ENCODE measurements at places on chromosomes 12 and 14.
A peak's percentile ranks its signal among the peaks of the same experiment; 100 is the strongest.

- DNase-seq, result no peak
Measured at GRCh38 chr14:89268514-89268913, 148.5 kb downstream of the FOXN3 start.

GRCh38 chr12:115093261-115093660 is 409.3 kb upstream of the TBX3 start:
- DNase-seq, result no peak

DNA sequence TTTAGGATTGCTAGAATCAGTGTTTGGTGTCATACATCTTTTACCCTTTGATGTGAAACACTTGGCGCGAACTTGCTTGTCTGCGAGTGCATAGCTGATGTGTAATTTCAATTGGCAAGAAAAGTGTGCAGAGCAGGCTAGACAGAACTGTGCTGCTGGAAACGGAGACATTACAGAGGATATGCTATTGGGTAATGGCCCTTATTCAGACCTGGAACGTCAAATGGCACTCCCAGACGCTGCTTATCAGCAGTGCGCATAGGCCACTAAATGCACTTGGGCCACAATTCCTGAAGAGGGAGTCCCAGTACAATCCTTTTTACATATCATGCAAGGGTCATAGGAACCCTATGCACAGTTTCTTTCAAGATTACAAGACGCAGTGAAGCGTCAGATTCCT is 15.7 kb upstream of the SLC10A1 start:
- DNase-seq, result no peak

- no peak for DNase-seq
Measured at GRCh38 chr12:65665817-65666216, 158.5 kb upstream of the HMGA2 start.

- DNase-seq, result no peak
Measured at GRCh38 chr12:55675666-55676065, 32.0 kb downstream of the ITGA7 start.

GRCh38 chr14:96486705-96487104 is 15.5 kb upstream of the PAPOLA start:
- DNase-seq, result no peak

- DNase-seq, result no peak
Measured at GRCh38 chr14:91315844-91316267, 71.4 kb upstream of the GPR68 start.

DNA sequence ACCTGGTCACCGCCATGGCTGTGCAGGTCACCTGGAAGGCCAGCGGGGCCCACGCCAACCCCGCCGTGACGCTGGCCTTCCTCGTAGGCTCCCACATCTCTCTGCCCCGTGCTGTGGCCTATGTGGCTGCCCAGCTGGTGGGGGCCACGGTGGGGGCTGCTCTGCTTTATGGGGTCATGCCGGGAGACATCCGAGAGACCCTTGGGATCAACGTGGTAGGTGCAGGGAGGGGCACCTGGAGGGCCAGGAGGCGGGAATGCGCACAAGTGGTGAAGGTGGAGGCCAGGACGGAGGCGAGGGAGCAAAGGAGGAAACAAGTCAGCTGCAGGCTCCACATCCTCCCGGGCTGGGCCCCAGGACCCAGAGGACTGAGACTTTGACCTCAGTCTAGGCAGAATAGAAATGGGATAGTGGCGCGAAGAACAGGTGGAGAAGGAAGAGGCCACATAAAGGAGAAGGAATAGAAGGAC is 649 bp downstream of the AQP6 start:
- DNase-seq, result no peak

GRCh38 chr12:13099066-13099843 is 4.2 kb downstream of the GSG1 start:
- DNase-seq, result no peak

- DNase-seq, result no peak
Measured at GRCh38 chr14:94717808-94718207, 52.1 kb downstream of the GSC start.

DNA sequence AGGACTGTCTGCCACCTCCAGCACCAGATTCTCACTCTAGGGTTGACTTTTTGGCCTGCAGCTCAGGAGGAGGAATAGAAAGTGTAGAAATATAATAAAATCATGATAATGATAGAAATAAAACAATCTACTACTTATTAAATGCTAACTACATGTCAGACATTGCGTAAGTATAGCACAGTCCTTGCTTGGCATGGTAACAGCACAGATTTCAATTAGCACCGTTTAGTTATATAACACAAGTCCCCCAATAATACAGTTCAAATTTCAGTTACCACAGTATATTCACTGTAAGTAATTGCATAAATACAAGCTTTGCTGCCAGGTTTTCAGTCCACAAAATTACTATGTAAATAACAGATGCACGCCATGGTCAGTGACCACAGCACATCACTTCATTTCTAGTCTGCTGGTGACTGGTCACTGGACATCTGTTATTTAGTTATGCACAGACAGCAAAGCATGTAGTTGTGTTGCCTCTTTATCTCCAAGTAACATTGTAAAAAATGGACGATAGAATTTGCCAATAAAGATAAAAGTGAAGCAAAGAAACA is 6.5 kb upstream of the GLT8D2 start:
- DNase-seq, result peak; percentile 78

GRCh38 chr12:54306925-54307741 is 6.3 kb upstream of the NFE2 start:
- DNase-seq, result no peak

DNA sequence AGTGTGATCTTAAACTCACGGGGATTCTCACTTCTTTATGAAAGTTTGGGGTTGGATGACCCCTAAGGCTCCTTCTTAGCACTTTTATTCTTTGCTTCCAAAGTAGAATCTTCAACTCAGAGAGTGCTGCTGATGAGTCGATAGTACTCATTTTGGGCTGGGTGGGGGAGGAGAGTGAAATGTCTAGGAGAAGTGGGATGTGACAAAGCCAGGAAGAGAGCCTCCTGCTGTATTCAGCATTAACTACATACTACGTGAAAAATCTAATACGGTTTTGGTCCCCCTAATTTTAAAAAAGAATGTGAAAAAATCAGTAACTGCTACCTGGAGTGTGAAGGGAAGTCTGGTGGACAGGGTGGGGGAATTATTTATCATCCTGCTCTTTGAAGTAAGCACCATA is 148.3 kb downstream of the SAMD4A start:
- DNase-seq, result no peak

- no peak for DNase-seq
Measured at GRCh38 chr12:104340925-104341611, 37.5 kb downstream of the EID3 start.

- no peak for DNase-seq
Measured at GRCh38 chr12:102766961-102767360, 150.1 kb downstream of the PAH start.

DNA sequence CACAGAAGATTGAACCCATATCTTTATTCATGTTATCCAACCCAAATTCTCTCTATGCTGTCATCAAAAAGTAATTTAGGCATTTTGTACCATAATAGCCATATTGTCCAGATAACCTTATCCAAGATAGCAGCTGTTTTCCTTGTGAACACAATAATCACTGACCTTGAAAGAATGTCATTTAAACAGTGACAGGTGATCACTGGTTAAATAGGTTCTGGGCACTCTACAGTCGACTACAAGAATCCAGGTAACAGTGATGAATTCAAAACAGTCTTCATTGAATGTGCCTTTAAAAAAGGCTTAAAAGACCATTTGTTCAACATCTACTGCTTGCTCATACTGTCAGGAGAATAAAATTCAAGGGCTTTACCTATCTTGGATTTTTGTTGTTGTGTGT is 4.6 kb upstream of the SPX start:
- DNase-seq, result no peak

DNA sequence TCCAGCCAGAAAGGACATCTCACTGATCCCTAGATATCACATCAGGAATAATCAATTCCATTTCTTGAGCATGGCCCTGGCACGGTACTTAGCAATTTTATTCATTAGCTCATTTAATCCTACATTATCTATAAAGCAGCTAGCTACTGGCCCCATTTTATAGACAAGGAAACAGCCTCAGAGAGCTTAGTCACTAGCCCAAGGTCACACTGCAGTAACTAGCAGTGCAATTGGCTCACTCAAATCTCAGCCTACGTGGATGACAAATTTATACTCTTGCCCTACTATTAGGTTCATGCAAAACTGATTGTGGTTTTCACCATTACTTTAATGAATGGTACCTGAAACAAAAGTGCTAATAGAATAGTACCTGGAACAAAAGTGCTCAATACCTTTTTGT is 41.7 kb downstream of the NUAK1 start:
- DNase-seq, result no peak

GRCh38 chr12:31324845-31325523 is 966 bp downstream of the SINHCAF start:
- no peak for DNase-seq

DNA sequence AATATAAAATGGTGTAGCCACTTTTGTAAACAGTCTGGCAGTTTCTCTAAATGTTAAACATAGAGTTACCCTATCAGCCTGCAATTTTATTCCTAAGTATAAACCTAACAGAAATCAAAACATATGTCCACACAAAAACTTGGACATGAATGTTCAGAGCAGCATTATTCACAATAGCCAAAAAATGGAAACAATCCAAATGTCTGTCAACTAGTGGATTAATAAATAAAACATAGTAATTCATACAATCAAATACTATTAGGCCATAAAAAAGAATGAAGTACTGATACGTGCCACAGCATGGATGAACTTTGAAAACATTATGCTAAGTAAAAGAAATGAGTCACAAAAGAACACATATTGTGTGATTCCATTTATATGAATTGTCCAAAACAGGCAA is 196.5 kb downstream of the NUAK1 start:
- no peak for DNase-seq

GRCh38 chr12:122350141-122350848 is 72.2 kb downstream of the CLIP1 start:
- DNase-seq, result peak; percentile 56

- no peak for DNase-seq
Measured at GRCh38 chr12:130752692-130753230, 36.7 kb upstream of the RIMBP2 start.

DNA sequence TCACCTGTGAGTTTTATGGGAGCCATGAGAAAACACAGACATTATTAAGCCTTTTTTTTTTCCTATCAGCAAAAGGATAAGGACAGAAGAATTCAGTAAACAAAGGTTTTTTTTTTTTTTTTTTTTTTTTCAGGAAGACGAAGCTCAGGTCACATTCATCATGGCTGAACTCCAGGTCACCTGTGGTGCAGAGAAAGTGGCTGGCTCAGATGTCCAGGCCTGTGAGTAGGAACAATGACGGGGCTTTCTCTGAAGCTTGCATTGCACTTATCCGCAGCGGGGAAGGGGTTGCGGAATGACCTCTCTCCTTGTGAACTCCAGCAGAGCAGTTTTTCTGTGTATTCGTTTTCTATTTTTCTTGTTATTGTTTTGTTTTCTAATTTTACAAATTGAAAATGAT is 759.6 kb upstream of the TMEM132C start:
- DNase-seq, result no peak

GRCh38 chr14:90924621-90925340 is 108.6 kb upstream of the TTC7B start:
- no peak for DNase-seq

DNA sequence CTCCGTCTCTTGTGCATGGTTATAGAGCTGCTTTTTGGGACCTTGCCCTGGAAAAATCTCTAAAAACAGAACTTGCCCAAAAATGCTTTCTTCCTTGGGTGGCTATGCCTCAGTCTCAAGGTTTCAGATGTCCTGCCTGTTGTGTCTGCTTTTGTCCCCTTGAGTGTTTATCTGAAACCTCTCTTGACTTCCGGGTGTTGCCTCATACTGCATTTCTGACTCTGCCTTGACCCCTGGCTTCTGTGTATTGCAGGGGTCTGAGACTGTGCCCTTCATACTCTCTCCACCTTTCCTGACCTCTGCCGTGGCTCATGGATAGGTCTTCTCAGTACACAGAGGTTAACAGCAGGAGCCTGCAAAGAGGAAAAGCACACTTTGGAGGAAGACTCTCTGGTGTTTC is 124.8 kb upstream of the NTF3 start:
- DNase-seq, result no peak

GRCh38 chr12:5364036-5364770 is 67.7 kb upstream of the NTF3 start:
- DNase-seq, result no peak

- peak; percentile 34 for DNase-seq
Measured at GRCh38 chr14:76810953-76811400, 1.7 kb downstream of the ANGEL1 start.

DNA sequence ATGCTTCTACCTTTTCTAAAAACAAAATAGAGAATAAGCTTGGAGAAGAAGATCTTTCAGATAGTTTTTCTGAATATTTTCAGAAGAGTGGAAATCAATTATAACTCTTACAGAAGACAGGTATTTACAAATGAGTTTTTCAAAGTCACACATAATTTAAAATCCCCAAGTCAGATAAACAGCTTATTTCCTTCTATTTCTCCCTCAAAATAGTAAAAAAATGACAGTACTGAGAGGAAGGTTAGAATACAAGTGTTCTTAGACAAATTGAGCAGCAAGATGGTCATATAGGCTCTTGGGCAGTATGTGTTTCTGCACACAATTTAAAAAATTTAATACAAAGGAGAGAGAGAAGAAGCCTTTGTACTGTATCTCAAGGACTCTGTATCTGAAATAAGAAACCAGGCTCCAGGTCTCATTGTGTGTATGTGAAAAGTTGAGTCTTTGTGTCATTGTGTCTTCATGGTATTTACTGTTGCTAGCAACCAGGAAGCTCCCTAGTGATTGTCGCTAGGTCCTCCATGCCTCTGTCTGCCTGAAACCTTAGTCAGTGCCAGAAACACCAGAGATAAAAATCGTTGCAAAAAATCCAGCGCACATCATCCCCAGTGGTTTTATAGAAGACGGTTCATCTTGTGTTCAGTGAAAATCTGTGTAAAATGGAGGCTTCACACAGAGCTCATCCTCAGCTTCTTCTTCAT is 12.9 kb upstream of the TUBA1A start:
- no peak for DNase-seq

DNA sequence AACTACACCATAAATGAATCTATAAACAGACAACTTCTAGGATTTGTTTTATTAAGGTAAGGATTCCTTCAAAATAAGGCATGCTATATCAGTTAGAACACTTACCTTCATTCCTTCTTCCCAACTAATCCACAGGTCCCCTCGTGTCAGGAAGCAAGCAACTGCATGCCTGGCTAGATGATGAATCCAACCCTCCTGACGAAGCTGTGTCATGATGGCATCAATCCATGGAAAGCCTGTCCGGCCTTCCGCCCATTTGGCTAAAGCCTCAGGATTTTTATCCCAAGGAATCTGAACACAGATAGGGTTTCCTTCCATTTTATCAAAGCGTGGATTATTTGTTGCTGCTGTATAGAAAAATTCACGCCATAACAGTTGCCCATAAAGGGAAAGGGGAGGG is 12.5 kb upstream of the MTERF2 start:
- no peak for DNase-seq

- no peak for DNase-seq
Measured at GRCh38 chr14:74491956-74492775, 939 bp downstream of the NPC2 start.

- no peak for DNase-seq
Measured at GRCh38 chr14:97544571-97544970, 747.4 kb downstream of the VRK1 start.

Measured in DMS 273 treated with DMSO at 0.1 percent for 48 hours (cell line).